Hematopoietic multipotent progenitor cell treated with erythropoietin and hydrocortisone succinate and interleukin-3 and kit ligand, for 4 days (in vitro differentiated cells): ENCODE measurements at places on chromosomes 16 and 17.

DNA sequence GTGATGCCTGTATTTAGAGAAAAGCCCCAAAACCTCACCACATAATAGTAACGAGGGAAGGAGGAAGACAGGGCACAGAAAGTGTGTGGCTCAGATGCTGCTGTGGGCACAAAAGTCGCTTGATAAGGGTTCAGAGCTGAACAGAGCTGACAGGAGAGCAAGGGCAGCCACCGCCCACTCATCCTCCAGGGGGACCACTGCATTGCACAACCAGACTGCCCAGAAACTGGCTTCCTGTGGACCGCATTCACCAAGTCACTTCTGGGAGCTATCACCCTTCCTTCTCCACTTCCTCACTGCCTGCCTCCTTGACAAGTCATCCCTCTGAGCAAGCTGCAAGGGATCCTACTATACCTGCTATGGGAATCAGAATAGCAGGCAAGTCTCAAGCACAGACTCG is 512.4 kb upstream of the CDH11 start:
- peak; percentile 56 for DNase-seq

DNA sequence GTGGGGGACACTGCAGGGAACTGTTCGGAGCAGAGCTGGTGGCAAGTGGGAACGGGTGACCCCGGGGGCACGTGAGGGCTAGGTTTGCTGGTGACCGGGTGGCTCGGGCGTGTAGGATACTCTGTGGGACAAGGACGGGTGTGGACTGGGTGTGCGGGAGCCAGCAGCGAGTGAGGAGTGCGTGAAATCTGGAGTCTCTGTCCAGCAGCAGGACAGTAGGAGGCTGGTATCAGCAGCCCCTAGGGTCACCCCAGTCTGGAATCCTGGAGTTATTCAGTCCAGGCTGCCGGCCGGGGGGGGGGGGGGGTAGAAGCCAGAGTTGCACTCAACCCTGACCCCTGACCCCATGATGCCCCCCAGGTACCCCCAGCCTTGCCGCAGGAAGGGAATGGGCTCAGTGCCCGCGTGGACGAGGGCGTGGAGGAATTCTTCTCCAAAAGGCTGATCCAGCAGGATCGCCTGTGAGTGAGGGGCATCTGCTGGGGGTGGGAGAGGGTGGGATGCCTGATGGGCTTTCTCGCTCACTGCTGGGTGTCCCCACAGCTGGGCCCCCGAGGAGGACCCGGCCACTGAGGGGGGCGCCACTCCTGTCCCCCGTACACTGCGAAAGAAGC is 6.2 kb downstream of the ACD start:
- DNase-seq: no peak

- DNase-seq: no peak
These were observed 60.0 kb downstream of the KLHDC4 start for GRCh38 chr16:87705771-87706277.

DNA sequence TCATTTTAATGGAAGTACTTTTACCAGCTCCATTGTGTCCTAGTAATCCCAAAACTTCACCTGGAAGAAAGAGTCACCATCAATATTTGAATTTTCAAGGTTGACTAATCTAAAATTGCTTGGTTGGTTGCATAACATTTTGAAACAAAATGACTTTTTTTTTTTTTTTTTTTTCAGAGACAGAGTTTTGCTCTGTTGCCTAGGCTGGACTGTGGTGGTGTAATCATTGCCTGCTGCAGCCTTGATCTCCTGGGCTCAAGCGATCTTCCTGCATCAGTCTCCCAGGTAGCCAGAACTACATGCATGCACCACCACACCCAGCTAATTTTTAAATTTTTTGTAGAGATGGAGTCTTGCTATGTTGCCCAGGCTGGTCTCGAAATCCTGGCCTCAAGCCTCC is 12.6 kb upstream of the ABCA6 start:
- no peak for DNase-seq

- DNase-seq: no peak
These were observed 2.0 kb downstream of the CACNA1H start for GRCh38 chr16:1154887-1155331.

GRCh38 chr17:74778960-74779359 is 2.8 kb upstream of the NAT9 start:
- peak; percentile 44 for DNase-seq

DNA sequence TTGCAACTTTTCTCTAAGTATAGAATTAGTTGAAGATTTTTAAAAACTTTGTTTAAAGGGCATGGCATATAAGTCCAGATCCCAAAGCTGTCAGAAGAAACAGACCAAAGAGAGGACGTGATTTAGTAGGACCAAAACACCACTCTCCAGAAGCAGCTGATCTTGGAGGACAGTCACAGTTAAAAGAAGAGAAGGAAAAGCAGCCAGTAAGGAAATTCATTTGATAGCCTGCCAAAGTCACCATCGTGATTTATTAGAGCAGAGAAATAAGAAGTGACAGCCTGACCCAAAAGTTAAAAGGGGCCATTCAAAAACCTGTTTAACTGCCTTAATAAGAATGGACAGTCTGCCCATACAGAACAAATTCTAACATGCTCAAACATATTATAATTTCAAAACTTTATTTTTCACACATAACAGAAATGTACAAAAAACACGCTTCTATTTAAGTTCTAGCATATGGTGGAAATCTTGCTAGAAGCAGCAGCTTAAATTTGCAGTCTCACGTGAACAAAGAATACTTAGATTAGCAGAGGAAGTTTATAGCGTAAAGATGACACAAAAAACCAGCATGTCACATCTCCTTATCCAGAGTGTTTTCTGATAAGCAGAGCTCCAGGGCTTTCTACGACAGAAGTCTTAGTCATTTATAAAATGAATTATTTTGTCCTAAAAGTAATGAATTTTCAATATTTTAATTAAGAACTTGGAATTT is 37.2 kb downstream of the TXNDC11 start:
- DNase-seq: peak; percentile 56

- DNase-seq: no peak
These were observed 166.4 kb downstream of the CEP112 start for GRCh38 chr17:66025551-66025950.

DNA sequence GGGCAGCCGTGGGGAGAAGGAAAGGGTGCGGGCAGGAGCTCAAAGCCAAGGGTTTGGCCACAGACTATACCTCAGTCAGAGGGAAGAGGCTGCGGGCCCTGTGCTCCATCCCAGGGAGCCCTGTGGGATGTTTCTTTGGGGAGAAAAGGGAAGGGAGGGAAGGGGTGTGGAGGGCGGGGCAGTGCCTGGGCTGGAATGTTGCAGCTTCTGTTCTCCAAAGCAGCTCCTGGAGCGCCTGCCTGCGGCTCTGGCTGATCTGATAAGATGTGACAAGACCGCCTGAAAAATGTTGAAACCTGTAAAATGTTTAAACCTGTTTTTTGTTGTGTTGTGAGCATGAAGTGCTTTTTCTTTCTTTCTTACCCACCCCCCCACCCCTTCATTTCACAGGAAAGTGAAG is 32.8 kb downstream of the WNT3 start:
- no peak for DNase-seq

DNA sequence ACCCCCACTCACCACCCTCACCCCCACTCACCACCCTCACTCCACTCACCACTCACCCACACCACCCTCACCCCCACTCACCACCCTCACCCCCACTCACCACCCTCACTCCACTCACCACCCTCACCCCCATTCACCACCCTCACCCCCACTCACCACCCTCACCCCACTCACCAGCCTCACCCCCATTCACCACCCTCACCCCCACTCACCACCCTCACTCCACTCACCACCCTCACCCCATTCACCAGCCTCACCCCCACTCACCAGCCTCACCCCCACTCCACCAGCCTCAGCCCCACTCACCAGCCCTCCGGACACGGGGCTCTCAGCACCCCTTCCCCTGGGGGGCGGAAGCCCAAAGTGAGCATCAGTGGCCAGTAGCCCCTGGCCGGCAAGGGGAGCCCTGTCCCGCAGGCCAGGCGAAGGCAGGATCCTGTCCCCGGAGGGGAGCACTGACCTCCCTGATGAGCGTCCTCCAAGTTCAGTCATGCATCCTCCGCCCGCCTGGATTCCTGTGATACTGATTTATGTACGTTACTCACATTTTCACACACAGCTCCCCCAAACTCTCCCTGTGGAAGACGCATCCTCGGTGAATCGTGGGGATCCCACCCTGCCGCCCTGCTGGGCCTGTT is 18.0 kb upstream of the C1QTNF8 start:
- DNase-seq: no peak
